Neural progenitor cell (in vitro differentiated cells): ENCODE measurements at places on chromosomes 2 and 18.

GRCh38 chr18:50507120-50507590 lies 52.7 kb upstream of the MAPK4 start:
- DNase-seq: peak; percentile 87

DNA sequence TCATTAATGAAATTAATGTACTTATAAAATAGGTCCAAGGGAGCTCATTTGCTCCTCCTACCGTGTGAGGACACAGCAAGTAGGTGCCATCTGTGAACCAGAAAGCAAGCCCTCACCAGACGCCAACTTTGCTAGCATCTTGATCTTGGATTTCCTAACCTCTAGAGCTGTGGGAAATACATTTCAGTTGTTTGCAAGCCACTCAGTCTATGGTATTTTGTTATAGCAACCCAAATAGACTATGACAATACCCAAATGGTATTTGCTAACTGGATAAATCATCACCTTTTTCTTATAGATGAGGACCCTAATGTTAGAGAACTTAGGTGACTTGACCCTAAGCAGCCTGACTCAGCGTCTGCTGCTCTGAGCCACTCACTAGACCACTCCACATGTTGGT lies 379.6 kb downstream of the HRH4 start:
- no peak for DNase-seq

GRCh38 chr2:168208652-168209051 lies 38.7 kb downstream of the STK39 start:
- DNase-seq: no peak

DNA sequence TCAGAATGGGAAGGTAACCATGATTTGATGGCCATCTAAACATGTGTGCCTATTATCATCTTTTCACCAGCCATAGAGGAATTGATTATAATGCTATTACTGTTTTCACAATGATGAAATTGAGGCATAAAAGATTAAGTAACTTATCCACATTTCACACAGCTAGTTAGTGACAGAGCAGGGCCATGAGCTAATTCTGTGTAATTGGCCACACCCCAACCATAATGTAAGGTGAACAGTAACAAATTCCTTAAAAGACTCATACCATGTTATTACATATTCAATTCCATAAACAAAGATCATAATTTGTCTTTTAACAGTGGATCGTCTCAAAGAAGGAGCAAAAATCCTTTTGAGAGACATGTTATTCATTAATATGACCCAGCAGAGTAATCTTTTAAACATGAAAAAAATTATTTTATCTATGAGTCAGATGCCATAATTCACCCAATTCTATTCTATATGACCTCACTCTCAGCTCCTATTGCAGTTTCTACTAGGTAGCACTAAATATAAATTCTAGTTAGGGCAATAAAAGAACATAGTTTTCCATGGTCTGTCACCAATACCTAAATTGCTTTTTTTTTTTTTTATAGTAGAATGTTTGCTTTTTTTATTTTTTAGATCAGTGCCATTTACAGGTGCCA lies 475.8 kb upstream of the SLC39A10 start:
- no peak for DNase-seq

GRCh38 chr2:99158599-99158998 lies 3.8 kb downstream of the LIPT1 start:
- no peak for DNase-seq

DNA sequence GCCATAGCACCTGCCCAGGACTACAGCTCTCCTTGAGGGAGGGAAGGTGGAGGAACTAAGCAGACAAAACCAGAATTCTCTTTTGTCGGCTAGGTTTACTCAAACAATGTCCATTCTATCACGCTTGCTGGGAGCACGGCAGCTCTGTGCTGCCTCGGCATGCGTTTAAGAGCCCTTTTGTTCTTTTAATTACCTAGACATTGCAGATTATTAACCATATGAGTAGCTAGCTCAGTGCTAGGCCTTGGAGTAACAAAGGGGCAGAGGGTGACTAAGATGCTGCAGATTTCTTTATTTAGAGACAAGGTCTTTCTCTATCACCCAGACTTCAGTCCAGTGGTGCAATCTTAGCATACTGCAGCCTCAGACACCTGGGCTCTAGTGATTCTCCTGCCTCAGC lies 11.1 kb downstream of the MSGN1 start:
- peak; percentile 86 for DNase-seq

- DNase-seq: no peak
Observed at GRCh38 chr2:25246558-25247290, 78.3 kb upstream of the POMC start.

GRCh38 chr2:191806396-191806795 lies 40.5 kb downstream of the CAVIN2 start:
- no peak for DNase-seq

- DNase-seq: peak; percentile 43
Observed at GRCh38 chr18:59570101-59570775, 127.0 kb downstream of the CCBE1 start.
